ENCODE measurements at places on chromosomes 13 and 19. TPM values are rescaled to one million over a fixed set of nuclear protein-coding genes. Genes with fewer than 3 reads are reported as not detected.

DNA sequence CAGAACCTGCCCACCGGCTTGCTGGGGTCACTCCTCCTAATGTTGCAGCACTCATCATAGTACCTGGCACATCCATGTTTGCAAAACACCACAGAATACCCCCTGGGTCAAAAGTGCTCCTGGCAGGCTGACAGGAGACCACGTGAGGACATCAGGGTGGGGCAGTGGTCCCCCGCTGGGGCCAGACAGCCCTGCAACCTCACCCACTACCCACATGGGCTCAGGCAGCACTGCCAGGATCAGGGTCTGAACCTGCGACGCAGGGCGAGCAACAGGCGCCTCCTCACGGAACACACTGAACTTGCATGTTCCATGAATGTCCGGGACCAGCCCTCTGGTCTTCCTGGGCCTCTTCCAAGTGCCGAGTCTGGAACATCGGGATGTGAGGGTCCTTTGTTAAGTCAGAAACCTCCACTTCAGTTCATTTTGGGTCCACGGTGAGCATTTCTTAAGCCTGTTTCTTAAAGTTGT is 1.4 kb upstream of the SLC7A9 start:
- no peak overlapping the region for H3K4me3 ChIP-seq
- no peaks in the 10 kb centered on the region for H3K4me1 ChIP-seq
- H3K36me3 ChIP-seq, result no peaks in the 10 kb centered on the region
- H3K27ac ChIP-seq, result no peak overlapping the region
- DNase-seq, result peak; percentile 64

ZNF208 gene
- total RNA-seq, result not detected

DNA sequence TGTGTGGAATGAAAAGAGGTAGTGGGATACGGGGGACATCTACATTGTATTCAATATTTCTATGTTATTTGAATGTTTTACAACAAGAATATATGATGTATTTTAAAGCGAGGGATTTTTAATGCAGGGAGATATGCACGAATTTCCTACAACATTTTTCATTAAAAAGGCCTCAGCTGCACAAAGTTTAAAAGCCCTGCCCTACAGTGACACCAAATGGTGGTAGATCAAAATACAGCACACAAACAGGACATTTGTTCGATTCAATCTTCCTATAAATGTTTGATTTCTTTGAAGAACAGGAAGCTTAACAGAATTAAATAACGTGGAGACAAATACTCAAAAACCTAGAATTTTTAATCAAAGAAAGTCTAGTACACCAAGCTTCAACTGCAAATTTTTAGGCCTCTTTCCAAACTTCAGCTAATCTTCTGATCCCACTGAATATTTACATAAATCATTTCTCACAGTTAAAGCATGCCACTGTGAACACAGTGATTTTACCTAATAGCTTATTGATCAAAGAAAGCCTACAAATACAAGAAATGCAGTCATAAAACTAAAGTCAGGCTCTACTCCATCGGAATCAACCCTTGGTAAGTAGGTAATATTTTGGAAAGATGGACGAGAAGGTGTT is 257.2 kb downstream of the DIAPH3 start:
- no peak overlapping the region for H3K27ac ChIP-seq
- H3K36me3 ChIP-seq, result no peaks in the 10 kb centered on the region

SLC10A2 gene
- 1.7 TPM for total RNA-seq

CLC gene
- not detected for total RNA-seq

DNA sequence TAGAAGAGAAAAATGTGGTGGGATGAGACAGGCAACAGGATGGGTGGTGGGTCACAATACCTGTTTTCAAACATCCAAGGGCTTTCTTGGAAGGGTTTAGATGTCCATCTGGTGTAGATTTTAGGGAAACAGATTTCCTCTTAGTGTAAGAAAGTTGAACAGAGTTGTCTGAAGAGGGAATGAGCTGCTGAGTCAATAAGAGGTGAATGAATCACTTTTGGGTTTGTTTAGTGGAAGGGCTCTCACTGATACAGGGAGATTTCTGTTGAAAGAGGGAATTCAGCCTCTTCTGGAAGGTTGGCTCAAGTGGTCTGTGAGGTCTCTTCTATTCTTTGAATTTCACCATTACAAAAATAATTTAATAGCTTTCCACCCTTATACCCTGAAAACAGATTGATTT is 54.6 kb downstream of the LACC1 start:
- H3K4me3 ChIP-seq, result no peak overlapping the region
- H3K4me1 ChIP-seq, result no peaks in the 10 kb centered on the region
- H3K27ac ChIP-seq, result no peak overlapping the region
- DNase-seq, result no peak
- H3K27me3 ChIP-seq, result peaks cover 4% of the 10 kb centered on the region
- no peaks in the 10 kb centered on the region for H3K36me3 ChIP-seq

- peaks cover 29% of the 10 kb centered on the region for H3K36me3 ChIP-seq
- H3K4me3 ChIP-seq, result no peak overlapping the region
- no peaks in the 10 kb centered on the region for H3K27me3 ChIP-seq
- no peak overlapping the region for H3K27ac ChIP-seq
- DNase-seq, result no peak
- H3K4me1 ChIP-seq, result peaks cover 37% of the 10 kb centered on the region
Observed at GRCh38 chr13:41608839-41609177, 151.5 kb downstream of the RGCC start.

SLC6A16 gene
- 3.5 TPM for total RNA-seq

DNA sequence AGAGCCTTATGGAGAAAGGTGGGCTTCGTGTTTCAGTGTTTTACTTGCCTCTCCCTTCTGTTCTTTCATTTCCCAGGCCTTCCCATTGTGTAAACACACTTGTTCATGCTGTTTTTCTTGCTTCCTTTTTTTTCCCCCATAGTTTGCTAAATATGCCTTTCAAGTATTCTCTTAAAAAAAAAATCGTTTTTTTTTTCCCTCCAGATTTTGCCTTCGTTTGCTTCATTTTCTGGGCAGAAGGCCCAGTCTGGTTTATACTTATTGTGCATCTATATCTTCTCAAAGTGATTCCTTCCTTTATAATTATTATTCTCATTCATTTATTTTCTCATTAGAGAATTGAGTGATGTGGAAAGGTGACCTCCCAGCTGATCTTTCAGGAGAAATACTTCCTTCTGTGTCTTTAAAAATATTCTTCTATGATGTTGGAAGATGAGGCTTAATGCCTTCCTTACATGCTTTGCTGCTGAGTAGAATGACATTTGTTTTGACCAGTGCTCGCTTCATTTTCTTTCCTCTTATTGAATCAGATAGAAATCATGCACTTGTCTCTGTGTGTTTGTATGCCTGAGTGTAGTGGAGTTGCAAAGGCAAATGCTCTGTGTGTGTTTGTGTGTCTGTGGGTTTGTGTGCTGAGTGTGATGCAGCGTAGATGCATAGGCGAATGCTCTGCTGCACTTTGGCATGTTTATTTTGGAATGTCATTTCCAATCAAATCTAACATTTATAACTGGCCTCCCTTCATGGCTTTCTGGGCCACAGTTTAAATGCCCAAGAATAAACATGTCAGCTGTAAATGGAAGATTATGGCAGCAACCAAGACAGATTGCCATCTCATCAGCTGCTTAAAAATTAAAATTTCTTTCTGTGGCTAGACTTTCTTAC is 591.4 kb downstream of the FGF9 start:
- H3K4me1 ChIP-seq, result peaks cover 9% of the 10 kb centered on the region
- H3K4me3 ChIP-seq, result no peak overlapping the region
- no peaks in the 10 kb centered on the region for H3K36me3 ChIP-seq

- H3K4me1 ChIP-seq, result peaks cover 23% of the 10 kb centered on the region
- no peak overlapping the region for H3K27ac ChIP-seq
- DNase-seq, result no peak
- H3K27me3 ChIP-seq, result no peaks in the 10 kb centered on the region
- no peak overlapping the region for H3K4me3 ChIP-seq
- H3K36me3 ChIP-seq, result no peaks in the 10 kb centered on the region
Observed at GRCh38 chr13:80755910-80756309, 415.0 kb upstream of the SPRY2 start.

ZNF880 gene
- 25.7 TPM for total RNA-seq

ZNF132 gene
- total RNA-seq, result 6.0 TPM

DNA sequence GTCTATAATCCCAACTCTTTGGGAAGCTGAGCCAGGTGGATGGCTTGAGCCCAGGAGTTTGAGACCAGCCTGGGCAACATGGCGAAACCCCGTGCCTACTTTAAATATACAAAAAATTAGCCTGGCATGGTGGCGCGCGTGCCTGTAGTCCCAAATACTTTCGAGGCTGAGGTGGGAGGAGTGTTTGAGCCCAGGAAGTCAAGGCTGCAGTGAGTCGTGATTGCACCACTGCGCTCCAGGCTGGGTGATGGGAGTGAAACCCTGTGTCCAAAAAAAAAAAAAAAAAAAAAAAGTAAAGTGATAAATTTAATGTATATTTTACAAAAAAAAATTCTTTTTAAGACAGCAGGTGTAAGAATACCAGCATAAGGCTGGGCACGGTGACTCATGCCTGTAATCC is 17.6 kb downstream of the TMEM38A start:
- H3K27me3 ChIP-seq, result no peaks in the 10 kb centered on the region
- DNase-seq, result no peak
- H3K27ac ChIP-seq, result no peak overlapping the region
- peaks cover 5% of the 10 kb centered on the region for H3K4me1 ChIP-seq

GRCh38 chr13:97379386-97379785 is 54.6 kb upstream of the RAP2A start:
- H3K4me1 ChIP-seq, result no peaks in the 10 kb centered on the region
- DNase-seq, result no peak
- peaks cover 45% of the 10 kb centered on the region for H3K36me3 ChIP-seq
- H3K27ac ChIP-seq, result no peak overlapping the region

DNA sequence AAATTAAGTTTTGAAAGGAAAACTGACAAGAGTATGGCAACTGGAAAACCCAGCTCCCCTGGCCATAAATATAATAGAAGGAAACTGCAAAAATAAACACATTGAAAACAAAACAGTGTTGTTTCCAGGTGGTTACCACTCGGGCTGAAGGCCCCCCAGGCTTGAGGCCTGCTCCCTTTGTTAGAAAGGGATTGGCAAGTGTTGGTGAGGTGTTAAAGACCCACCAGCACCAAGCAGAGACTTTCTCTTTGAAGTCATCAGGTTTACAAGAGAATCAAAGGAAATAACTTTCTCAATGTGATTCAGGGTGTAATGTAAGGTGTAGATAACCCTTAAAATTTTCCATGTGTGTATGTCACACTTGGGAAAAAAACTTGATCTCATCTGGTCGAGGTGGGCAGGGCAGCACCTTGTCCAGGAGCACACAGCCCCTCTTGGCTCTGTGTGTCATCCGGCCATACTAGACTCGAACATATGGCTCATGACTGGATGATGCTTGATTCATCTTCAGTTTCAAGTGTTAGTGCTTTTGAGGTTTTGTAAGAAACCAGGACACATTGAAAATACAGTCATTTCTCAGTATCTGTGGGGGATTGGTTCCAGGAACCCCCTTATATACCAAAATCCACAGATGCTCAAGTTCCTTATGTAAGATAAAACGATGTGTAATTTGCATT is 7.8 kb downstream of the ACTN4 start:
- peaks cover 27% of the 10 kb centered on the region for H3K36me3 ChIP-seq
- H3K27ac ChIP-seq, result peak overlapping the region; percentile 100
- peak overlapping the region; percentile 67 for H3K4me3 ChIP-seq
- no peak for DNase-seq

DNA sequence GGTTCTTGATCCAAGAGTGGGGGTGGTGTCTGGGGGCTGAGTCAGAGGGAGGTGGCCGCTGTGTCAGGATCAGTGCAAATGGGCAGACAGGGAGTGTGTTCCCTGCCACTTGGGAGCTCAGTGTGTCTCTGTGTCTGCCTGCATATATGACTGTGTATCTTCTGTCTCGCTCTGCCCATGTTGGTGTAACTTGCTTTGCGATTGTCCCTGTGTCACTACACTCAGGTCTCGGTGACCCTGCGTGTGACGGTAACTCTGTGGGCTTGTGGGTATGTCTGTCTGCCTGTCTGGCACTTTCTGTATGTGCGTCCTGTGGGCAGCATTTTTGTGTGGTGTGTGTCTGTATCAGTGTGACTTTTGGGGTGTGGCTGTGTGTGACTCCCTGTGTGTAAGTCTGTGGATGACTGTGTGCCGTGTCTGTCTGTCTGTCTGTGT is 8.2 kb upstream of the ERFL start:
- no peak overlapping the region for H3K4me3 ChIP-seq
- peaks cover 12% of the 10 kb centered on the region for H3K4me1 ChIP-seq
- no peak for DNase-seq
- H3K27me3 ChIP-seq, result peaks cover 71% of the 10 kb centered on the region
- peak overlapping the region; percentile 1 for H3K27ac ChIP-seq

- no peak overlapping the region for H3K27ac ChIP-seq
- peaks cover 8% of the 10 kb centered on the region for H3K27me3 ChIP-seq
- H3K4me3 ChIP-seq, result no peak overlapping the region
- peaks cover 4% of the 10 kb centered on the region for H3K36me3 ChIP-seq
- DNase-seq, result no peak
Observed at GRCh38 chr19:34041925-34042521, 130.3 kb upstream of the LSM14A start.

GRCh38 chr13:30752201-30752797 is 17.0 kb downstream of the ALOX5AP start:
- H3K36me3 ChIP-seq, result no peaks in the 10 kb centered on the region
- DNase-seq, result no peak
- H3K27me3 ChIP-seq, result peaks cover 33% of the 10 kb centered on the region
- H3K4me3 ChIP-seq, result no peak overlapping the region
- H3K27ac ChIP-seq, result no peak overlapping the region

- peak overlapping the region; percentile 84 for H3K4me3 ChIP-seq
- peaks cover 9% of the 10 kb centered on the region for H3K27me3 ChIP-seq
- DNase-seq, result peak; percentile 98
- H3K27ac ChIP-seq, result peak overlapping the region; percentile 83
- H3K4me1 ChIP-seq, result peaks cover 25% of the 10 kb centered on the region
Observed at GRCh38 chr19:6424939-6425731, 524 bp upstream of the KHSRP start.

DNA sequence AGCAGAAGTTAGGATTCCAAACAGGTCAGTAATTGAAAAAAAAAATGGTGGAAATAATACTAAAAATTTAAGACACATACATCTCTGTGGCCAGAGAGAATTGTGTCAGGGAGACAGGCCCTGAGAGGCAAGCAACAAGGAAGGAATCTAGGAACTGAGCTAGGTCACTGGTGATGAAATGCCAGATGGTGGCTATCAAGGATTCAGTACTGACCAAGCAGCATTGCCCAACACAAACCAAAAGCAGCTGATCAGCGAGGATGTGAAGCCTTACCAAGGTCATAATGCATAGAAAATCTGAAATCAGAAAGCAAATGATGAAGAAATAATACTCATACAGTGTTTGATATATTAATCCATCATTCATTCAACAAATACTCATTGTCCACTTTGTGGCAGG is 905.0 kb downstream of the GPC5 start:
- H3K27ac ChIP-seq, result no peak overlapping the region
- H3K4me3 ChIP-seq, result no peak overlapping the region
- H3K36me3 ChIP-seq, result no peaks in the 10 kb centered on the region
- no peaks in the 10 kb centered on the region for H3K4me1 ChIP-seq
- DNase-seq, result no peak

PBX4 gene
- total RNA-seq, result 2.1 TPM

All from type B pancreatic cell (in vitro differentiated cells).